ENCODE measurements at places on chromosomes 2 and 18.

DNA sequence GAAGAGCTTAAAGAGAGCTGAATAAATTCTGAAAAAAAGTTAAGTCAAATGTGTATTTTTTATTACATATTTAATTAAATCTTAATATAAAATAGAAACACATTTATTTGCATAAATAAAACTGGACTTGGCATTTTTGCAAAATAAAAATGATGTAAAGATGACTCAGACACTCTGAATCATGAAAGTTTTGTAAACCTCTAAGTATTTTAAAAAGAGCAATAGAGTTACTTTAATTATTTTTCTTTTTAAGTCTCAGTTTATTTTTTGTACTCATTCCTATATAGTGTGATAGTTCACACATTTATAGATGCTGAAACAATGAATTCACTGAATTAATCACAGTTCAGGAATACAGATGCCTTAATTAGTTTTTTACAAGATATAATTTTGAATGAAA lies 109.9 kb upstream of the DTNA start:
- DNase-seq, result no peak

DNA sequence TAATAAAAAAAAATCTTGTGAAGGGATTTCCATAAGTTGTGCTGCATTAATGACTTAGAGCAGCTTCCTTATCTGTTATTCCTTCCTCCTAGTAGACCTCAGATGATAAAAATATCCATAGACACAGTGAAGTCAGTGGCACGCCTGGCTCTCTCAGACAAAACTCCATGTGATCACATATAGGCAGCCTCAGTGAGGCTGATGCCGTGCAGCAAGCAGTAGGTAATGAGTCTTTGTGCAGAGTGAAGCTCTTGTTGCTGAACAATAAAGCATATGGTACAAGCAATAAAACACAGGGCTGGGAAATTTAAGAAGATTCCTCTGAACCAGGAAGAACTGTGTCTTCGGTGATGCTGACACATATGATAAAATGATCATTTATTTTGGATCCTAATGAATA lies 102.7 kb downstream of the CSRNP3 start:
- no peak for DNase-seq

GRCh38 chr2:64623242-64623850 lies 30.4 kb downstream of the SERTAD2 start:
- no peak for DNase-seq

- no peak for DNase-seq
Observed at GRCh38 chr2:101466426-101466825, 8.5 kb downstream of the RFX8 start.
